ENCODE measurements at places on chromosomes 6 and 20. TPM values are rescaled to one million over a fixed set of nuclear protein-coding genes. Genes with fewer than 3 reads are reported as not detected.
A peak's percentile ranks its signal among the peaks of the same experiment; 100 is the strongest.

Gene FGD2
- total RNA-seq = 18.6 TPM

GRCh38 chr6:72746276-72746675 is 124.4 kb downstream of the KCNQ5 start:
- no peak overlapping the region for H3K4me3 ChIP-seq
- no peaks in the 10 kb centered on the region for H3K4me1 ChIP-seq
- H3K27me3 ChIP-seq = no peaks in the 10 kb centered on the region
- no peak overlapping the region for H3K27ac ChIP-seq

DNA sequence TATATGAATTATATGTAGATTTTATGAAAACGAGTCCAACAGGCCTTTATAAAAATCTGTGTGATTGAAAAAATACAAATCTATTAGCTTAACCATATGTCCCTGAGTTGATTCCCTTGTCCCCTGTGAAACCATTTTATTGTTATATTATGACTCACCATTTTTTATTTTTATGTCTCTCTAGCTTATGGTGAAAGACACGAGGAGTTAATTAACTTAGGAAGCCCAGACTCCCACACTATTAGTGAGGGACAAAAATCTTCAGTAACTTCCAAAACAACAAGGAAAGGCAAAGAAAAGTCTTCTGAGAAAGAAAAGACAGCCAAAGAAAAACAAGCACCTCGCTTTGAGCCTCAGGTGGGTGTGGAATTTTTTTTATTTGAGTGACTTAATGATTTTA is 183.1 kb downstream of the ADGB start:
- H3K4me3 ChIP-seq = no peak overlapping the region
- no peak for DNase-seq
- H3K36me3 ChIP-seq = no peaks in the 10 kb centered on the region
- no peaks in the 10 kb centered on the region for H3K4me1 ChIP-seq
- H3K27ac ChIP-seq = no peak overlapping the region

Gene ANKRD66
- not detected for total RNA-seq

Gene TUBB2B
- total RNA-seq = 4.2 TPM

GRCh38 chr6:136732889-136733288 is 59.4 kb downstream of the MAP3K5 start:
- no peaks in the 10 kb centered on the region for H3K36me3 ChIP-seq
- no peaks in the 10 kb centered on the region for H3K4me1 ChIP-seq
- DNase-seq = no peak
- no peak overlapping the region for H3K27ac ChIP-seq

DNA sequence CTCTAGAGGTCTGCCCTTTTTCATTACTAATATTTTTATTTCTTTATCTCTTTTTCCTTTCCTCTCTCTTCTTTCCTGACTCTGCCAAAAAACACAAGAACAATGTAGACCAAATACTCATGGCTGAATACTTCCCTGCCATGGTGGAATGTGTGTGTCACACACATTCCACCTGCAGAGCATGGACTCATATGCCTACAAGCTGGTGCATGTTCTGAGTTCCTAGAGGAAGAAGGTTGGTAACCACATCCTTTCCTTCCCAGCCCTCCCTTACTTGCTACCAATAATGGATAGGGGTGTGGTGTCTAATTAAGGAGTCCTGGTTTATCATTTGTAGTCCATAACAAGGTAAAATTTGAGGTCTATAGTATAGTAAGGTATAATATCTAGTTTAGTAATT is 15.2 kb upstream of the CST9L start:
- no peak for DNase-seq
- no peak overlapping the region for H3K4me3 ChIP-seq
- H3K36me3 ChIP-seq = no peaks in the 10 kb centered on the region
- no peaks in the 10 kb centered on the region for H3K27me3 ChIP-seq

GRCh38 chr6:170584954-170585498 is 589 bp upstream of the PDCD2 start:
- no peaks in the 10 kb centered on the region for H3K27me3 ChIP-seq
- peak overlapping the region; percentile 90 for H3K27ac ChIP-seq
- peak overlapping the region; percentile 90 for H3K4me3 ChIP-seq
- no peaks in the 10 kb centered on the region for H3K36me3 ChIP-seq
- DNase-seq = peak; percentile 30
- H3K4me1 ChIP-seq = no peaks in the 10 kb centered on the region

Gene TRIM10
- total RNA-seq = not detected

All from breast epithelium (tissue), 4 donors.